ENCODE measurements at places on chromosomes 7 and 10. TPM values are rescaled to one million over a fixed set of nuclear protein-coding genes. Genes with fewer than 3 reads are reported as not detected.

Gene ADARB2
- 3.2 TPM for total RNA-seq

GRCh38 chr7:127413326-127413725 is 20.8 kb upstream of the ZNF800 start:
- DNase-seq = no peak

Gene SEMA4G
- total RNA-seq = 1.1 TPM

Gene RASSF4
- 61.7 TPM for total RNA-seq

- no peak for DNase-seq
Observed at GRCh38 chr10:47322300-47323061, at the start of gene GDF2. GDF2 (plus strand) TSS chr10:47322454; CDS start chr10:47322669, 215 bp downstream.

DNA sequence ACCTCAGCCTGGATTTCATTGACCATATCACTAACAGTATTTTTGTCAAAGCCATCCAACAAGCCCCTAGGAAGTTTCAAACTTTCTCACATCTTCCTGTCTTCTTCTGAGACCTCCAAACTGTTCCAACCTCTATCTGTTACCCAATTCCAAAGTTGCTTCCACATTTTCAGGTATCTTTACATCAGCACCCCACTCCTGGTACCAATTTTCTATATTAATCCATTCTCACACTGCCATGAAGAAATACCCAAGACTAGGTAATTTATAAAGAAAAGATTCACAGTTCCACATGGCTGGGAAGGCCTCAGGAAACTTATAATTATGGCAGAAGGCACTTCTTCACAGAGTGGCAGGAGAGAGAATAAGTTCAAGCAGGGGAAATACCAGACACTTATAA is 571.9 kb upstream of the PHF14 start:
- no peak for DNase-seq

DNA sequence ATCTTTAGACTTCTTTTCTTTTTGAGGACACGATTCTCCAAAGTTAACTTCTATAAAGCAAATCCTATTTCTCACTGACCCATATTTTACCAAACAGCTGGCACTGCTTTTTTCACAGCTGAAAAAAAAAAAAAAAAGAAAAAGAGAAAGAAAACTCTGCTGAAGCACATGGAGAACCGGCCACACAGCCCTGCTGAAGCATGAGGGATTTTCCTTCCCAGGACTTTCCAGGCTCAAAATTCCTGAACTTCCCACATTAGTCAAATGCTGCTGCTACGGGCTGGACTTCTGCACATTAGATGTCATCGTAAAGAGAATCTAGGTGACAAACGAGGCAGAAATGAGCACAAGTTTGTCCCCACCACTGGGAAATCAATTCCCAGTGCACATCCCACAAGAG is 25.2 kb downstream of the HIPK2 start:
- DNase-seq = no peak

- no peak for DNase-seq
Observed at GRCh38 chr7:108561047-108561619, 8.4 kb downstream of the THAP5 start.

DNA sequence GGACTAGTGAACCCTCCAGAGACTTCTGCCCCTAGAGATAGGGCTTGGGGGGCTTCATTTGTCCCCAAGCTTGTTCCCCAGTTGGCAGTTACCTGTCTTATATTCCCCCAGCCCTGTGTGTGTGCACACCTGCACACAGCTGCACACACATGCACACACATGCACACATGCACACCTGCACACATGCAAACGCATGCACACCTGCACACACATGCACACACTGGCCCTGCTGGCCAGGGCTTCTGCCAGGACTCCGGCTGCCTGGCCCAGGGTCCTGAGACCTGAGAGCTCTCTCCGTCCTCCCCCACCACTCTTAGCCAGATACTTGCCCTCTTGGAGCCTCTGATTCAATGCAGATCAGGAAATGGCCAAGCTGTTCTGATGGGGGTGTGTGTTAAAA is 6.7 kb downstream of the ZMIZ1 start:
- no peak for DNase-seq

- peak; percentile 17 for DNase-seq
Observed at GRCh38 chr7:67021260-67021659, 24.6 kb downstream of the TYW1 start.

Gene CUBN
- total RNA-seq = 1.1 TPM

GRCh38 chr7:41481353-41481752 is 221.5 kb downstream of the INHBA start:
- no peak for DNase-seq

DNA sequence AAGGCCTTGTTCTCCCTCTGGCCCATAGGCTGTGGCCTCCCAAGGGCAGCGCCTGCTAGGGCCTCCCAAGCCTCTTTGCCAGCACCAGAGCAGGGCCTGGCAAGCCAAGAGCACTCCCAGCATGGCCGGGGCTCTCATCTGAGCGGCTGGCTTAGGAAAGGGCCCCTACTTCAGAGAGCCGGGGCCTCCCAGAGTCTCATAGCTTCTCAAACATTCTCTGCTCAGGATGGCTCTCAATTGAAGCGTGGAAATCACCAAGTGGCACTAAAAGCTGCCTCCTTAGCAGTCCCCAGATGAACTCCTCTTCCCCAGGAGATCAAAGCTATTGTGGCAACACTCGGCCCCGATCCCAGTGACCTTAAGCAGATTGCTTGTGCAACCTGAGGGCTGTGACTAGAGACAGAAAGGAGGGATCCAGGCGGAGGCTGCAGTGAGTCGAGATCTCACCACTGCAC is 69.4 kb downstream of the FAM53B start:
- DNase-seq = no peak

DNA sequence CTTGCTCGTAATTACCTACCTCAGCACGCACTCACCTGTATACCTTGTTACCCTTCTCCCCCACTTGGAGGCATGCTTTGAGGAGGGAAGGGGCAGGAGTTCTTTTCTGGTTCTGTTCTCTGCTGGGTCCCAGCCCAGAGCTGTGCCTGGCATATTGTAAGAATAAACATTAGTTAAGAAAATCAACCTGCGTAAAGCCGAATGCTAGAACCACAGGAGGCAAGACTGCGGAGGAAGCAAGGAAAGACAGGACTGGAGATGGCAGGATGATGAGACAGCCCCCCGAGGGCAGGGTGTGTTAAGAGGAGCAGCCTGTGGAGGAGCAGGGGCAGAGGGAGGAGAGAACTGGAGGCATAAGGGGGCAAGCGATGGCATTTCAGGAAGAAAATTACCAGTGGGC is 9.5 kb downstream of the C10orf53 start:
- DNase-seq = no peak

- no peak for DNase-seq
Observed at GRCh38 chr10:96678725-96679124, 41.6 kb downstream of the PIK3AP1 start.

DNA sequence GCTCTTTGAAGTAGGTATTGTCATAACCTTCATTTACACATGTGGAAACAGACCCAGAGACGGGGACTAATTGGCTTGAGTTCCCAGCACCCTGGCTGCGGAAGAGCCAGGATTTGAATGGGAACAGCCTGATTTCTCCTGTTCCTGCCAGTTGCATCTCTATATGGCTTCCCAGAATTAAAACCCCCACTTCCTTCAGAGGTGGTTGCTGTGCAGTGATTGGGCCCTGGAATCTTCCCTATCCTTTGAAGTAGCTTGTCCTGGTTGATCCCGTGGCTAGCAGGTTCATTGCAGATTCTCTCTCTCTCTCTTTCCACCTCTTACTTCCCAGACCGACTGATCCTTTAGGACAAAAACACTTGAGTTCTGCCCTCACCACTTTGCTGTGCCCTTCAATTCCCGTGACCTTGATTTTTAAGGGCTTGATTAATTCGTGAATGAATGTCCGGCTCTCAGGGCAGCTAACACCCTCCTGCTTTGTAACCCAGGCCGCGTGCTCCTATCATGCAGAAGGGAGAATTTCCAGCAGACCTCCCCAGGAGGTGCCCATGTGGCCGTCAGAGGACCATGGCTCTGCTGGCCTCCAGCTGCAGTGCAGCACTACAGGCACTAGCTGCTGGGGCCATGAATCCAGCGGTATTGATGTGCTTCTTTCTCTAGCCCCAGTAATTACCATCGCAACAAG is 120.6 kb upstream of the AGK start:
- DNase-seq = no peak

DNA sequence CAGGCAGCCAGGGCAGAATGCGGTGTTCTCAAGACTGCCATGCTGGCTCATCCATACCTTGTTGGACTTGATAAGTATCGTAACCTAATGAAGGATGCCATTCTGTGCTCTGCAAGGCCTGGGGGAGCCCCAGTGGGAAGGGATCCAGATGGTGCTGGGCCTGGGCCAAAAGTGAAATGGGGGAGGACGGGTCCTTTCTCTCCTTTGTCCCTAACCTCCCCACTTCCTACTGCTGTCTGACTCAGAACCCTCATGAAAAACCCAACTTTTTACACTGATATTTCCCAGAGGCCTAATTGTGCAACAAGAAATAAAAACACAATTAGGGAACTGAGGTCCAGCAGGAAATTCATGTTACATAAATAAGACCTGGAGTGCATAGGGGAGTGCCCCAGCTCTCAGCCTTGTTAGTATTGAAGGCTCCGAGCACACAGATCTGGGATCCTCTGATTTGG is 193.7 kb upstream of the SVIL start:
- DNase-seq = no peak

Gene DNAJC9
- 13.5 TPM for total RNA-seq

Gene GRID2IP
- not detected for total RNA-seq

GRCh38 chr7:90709501-90710465 is 113.7 kb downstream of the CDK14 start:
- no peak for DNase-seq

- no peak for DNase-seq
Observed at GRCh38 chr7:2764621-2765020, 76.6 kb downstream of the AMZ1 start.

Gene SPDYE5
- total RNA-seq = not detected

GRCh38 chr7:132269718-132270117 is 306.6 kb downstream of the PLXNA4 start:
- no peak for DNase-seq

GRCh38 chr7:66682350-66683093 is 53.8 kb downstream of the KCTD7 start:
- DNase-seq = peak; percentile 74

DNA sequence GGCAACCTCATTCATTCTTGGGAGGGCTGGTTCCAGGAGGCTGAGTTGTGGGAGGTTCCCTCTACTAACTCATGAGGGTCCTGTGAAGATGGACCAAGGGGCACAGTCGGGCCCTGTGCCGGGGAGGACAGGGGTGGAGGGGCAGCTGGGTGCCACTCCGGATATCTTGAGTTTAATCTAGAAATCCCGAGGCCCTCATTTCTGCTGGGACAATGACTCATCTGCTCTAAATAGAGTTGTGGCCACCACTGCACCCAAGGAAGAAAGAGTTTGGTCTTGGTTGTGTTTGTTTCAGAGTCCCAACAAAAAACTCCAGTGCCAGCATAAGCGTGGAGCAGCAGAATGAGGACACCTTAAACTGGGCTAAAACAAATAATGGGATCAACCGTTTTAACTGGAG is 82.4 kb downstream of the EBF3 start:
- DNase-seq = no peak

DNA sequence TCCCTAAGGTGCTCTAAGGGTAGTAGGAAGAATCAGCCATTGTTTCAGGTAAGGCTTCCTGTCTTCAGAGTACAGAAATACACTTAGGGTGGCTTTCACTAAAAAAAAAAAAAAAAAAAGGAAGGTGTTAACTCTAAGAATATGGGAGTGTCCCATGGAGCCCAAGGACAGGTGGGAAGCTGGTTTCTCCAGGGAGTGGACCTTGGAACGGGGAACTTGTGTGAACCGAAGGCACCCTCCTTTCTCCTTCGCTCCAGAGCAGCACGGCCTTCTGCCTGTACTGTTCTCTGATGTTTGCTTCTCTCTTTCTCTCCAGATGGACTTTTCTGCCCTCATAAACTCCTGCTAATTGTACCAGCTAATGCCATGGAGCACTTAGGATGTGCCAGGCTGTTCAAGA is 6.2 kb downstream of the OPALIN start:
- no peak for DNase-seq

Gene ZPBP
- total RNA-seq = not detected

Gene IGF2BP3
- total RNA-seq = 1.6 TPM

GRCh38 chr10:30185916-30186315 is 126.5 kb upstream of the JCAD start:
- DNase-seq = no peak

GRCh38 chr7:14841869-14842268 is 60.7 kb downstream of the DGKB start:
- no peak for DNase-seq

- no peak for DNase-seq
Observed at GRCh38 chr10:110413903-110414547, 83.7 kb upstream of the DUSP5 start.

DNA sequence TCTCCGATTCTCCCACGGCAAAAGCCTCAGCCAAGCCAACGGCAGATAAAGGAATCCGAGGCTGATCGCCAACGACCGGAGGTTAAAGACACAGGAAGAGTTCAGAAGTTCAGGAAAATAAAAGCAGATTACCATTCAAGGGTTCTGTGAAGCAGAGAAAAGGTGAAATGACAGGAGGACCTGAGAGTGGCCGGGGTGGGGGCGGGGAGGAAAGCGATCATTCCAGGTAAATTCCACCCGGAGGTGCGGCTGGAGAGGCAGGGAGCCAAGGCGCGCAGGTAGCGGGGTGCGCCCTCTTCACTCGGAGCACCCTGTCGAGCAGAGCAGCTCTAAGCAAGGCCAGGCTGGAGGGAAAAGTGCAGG is 35.3 kb upstream of the SEPHS1 start:
- no peak for DNase-seq

DNA sequence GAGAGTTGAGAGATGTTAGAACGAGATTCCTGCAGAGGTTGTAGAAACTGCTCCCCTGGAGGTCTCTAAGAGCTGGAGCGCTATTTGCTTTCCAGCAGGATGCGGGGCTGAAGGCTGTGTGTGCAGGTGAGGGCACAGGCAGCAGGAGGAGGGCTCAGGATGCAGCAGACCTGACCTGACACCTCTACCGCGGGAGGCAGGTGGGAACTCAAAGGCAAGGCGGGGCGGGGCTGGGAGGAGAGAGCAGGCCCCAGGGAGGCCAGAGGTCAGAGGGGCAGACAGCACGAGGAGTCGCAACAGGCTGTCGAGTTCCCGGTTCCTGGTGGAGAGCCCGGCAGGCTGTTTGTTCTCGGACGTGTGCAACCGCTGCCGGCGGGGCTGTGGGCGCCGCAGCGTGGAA is 7.9 kb upstream of the CRTAC1 start:
- DNase-seq = no peak

Gene SORBS1
- 1,403 TPM for total RNA-seq

GRCh38 chr10:92894081-92894655 is 45.8 kb downstream of the EXOC6 start:
- no peak for DNase-seq

DNA sequence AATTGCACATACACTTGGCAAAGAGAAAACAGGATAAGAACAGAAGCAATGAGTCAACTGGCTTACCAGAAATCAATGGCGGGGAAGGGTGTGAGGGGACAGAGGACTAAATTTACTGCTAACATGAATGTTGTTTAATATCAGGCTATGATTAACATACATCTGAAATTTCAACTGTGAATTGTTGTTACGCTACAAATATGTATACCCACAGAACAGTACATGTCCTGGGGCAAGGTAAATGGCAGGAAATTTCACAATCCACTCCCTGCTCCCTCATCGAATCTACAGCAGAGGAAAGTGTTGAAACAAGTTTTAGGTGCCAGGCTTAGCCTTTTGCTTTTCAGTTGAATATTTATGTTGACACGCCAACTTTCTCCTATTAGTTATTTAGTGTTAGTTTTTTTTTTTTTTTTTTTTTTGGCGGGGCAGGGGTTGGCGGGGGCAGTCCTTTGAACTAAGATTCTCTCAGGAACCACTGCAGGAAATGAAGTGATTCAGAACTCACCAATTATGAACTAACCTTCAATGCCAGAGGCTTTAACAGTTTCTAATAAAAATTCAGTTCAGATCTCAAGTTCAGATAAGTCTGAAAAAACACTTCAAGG is 99.0 kb downstream of the UBE2H start:
- DNase-seq = no peak

GRCh38 chr10:116691635-116692034 is 50.7 kb downstream of the HSPA12A start:
- peak; percentile 72 for DNase-seq

Gene CYCS
- total RNA-seq = 49.9 TPM

Data from sigmoid colon (tissue), 7 donors.